ENCODE measurements at places on chromosomes 4 and X.

DNA sequence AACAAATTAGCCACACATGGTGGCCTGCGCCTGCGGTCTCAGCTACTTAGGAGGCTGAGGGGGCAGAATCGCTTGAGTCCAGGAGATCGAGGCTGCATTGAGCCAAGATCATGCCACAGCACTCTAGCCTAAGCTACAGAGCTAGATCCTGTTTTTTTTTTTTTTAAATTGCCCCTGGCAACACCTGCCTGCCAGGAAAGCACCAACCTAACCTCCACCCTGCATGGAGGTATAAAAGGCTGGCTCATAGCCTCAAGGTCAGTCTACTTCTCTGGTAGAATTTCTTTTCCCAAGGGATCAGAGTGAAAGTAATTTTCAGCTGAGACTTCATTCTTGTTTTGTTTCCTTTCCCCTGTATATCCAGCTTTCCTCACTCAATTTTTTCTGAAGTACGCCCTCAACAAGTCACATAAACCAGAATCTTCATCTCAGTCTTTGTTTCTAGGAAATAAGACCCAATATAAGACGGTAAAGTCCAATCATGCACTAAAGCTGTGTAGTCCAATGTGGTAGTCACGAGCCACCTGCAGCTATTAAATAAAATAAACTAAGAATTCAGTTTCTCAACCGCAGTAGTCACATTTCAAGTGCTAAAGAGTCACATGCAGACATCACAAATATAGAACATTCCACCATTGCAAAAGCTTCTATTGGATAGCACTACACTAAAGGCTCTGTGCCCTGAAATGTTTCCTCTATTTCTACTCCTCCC, 113.3 kb downstream of the HPGD start:
- DNase-seq = no peak

DNA sequence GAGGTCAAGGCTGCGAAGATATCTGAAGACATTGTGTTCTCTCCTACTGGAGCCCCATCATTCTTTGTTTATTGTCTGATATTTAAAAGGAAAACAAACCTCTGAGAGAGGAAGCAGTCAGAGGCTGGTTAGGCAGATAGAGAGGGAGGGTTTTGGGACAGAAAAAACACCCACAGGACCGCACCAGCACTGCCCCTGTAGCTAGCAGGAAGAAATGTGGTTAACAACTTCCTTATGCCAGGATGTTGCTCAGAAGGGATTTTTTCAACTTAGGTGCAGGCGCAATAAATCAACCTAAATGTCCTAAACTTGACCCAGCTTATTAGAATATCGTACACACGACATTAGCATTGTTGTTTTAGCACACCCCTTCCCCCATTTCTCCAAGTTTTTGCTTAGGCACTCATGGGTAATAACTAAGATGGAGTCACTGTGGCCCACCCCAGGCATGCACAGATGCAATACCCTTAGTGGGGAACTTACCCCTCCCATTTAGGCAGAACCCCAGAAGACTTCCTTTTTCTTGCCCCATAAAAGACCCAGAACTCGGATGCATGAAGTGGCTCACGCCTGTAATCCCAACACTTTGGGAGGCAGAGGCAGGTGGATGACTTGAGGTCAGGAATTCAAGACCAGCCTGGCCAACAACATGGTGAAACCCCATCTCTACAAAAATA, 2.8 kb upstream of the ZNF718 start:
- no peak for DNase-seq

- DNase-seq = peak; percentile 33
These were observed 98.2 kb downstream of the FRYL start for GRCh38 chr4:48681856-48682255.

- peak; percentile 93 for DNase-seq
These were observed 146.8 kb upstream of the IL1RAPL2 start for GRCh38 chrX:104419211-104419610.

Data from PC-3 (cell line).